ENCODE measurements at places on chromosomes 5 and 9. TPM values are rescaled to one million over a fixed set of nuclear protein-coding genes. Genes with fewer than 3 reads are reported as not detected.

The LECT2 gene
- total RNA-seq: not detected

The PCDHA9 gene
- under 0.01 TPM for total RNA-seq

The CCL27 gene
- not detected for total RNA-seq

The PCDH12 gene
- total RNA-seq: not detected

The SECISBP2 gene
- total RNA-seq: 47.6 TPM

The NAIP gene
- total RNA-seq: 2.3 TPM

- DNase-seq: no peak
Measured at GRCh38 chr5:155293605-155294178, 280.1 kb downstream of the KIF4B start.

DNA sequence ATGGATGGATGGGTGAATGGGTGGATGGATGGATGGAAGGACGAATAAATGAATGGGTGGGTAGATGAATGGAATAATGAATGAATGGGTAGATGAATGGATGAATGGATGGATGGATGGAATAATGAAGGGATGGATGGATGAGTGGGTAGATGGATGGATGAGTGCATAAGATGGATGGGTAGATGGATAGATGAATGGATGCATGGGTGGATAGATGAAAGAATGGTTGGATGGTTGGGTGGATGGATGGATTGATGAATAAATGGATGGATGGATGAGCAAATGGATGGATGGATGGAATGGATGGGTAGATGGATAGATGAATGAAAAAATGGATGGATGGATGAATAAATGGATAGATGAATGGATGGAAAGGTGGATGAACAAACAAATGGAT lies 85.2 kb downstream of the PHF2 start:
- no peak for DNase-seq

DNA sequence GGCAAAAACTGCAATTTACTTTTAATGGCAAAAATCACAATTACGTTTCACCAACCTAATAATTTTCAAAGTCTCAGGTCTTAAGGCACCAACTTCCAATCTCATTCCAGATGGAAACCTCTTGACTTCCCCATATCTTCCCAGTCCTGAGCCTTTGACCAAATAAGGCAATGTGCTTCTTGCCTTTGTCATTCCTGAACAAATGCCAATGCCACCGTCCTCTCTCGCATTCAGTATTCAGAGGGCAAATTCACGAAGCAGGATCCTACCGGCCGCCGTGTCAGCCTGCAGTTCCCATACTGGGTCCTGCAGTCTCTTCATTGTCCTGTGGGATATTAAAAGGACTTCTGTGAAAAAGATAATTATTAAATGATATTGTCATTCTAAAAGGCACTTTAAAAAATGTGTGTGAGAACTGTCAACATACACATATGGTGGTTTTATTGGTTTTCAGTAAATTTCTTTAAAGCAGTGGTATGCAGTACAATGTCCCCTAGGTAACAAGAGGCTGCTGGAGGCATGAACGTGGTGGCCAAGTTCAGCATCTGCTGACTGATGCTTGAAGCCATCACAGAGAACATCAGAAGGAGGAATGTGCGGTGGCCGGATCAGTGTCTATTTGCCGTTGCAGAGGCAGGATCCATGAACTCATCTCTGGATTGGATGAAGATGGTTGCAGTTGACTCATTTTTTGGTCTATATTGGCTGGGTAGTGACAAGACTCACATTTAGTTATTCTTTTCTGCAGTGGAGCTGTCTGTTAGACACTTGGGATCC lies 101.4 kb upstream of the IRX4 start:
- DNase-seq: no peak

- DNase-seq: no peak
Measured at GRCh38 chr5:170252720-170253350, 20.1 kb downstream of the C5orf58 start.

DNA sequence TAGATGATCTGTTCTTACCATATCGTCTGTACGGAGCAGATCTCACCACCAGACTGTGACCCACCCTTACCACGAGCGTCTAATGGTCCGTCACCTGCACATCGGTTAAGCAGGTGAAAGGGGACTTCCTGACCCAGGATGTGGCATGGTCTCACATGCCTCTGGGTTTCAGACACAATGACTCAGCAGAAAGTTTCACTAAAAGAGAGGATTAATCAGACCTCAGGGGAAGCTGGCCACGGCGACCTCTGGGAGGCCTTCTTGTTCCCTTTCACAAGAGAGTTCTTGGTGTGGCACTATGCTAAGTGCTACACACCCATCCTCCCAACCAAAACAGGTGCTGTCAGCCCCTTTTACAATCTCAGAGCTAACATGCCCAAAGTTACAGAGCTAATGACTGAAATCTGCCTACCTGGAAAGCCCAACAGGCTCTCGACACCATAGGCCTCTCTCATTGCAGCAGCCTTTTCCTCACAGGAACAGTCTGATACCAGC lies 41.6 kb downstream of the ADAMTS12 start:
- peak; percentile 85 for DNase-seq

- no peak for DNase-seq
Measured at GRCh38 chr9:99822806-99823591, 1.3 kb downstream of the NR4A3 start.

GRCh38 chr5:35543408-35543807 lies 74.3 kb upstream of the SPEF2 start:
- DNase-seq: no peak

DNA sequence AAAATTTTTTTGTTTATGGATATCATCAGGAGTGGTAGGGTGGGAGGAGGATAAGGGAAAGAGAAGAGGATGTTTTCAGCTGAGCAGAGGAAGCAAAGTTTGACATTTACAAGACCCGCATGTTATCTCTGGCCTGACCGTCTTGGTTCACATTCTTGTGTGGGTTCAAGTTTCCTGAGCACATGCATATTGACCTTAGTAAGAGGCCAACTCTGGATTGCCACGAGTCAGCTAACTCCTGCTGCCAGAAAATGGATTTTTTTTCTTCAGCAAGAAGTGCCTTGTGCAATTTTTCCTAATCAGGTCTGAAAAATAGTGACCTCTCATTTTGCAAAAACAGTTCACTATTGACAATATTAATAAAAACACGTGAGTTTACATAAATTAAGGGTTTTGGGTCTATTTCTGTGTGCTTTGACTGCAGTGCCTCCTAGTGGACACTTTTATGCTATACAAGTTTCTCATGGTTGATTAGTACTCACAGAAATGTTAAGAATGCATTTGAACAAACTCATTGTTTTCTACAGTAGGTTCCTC lies 27.1 kb upstream of the BASP1 start:
- DNase-seq: no peak

DNA sequence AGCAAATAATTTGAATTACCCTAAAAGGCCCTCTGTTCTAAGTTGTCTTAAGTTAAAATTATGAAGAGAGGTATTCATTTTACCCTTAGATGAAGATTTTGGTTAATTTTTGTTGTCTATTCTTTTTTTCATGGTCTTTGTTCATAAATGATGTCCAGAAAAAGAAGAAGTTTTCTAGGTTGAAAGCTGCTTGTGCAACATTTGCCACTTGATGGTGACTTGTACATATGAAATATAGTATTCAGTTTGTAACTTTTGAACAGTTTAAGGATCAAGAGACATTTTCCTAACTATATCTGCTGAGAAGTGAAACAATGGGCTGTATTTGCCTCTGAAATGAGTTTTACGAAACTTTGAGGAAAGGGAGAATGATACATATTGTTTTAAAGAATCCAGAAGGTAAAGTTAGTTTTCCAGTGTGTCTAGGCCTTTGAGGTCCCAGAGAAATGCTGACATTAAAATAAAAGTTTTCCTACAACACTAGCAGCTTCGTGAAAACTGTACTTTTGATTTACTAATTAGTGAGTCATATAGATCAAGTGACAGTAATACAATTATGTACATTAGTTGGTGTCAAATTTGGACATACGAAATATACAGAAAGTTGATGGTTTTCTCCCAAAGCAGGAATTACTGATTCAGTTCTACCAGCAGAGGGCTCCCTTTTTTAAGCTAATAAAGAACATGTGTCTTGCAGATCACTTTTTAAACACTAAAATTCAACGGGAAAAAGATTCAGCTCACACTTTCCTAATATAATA lies 70.5 kb downstream of the PIK3R1 start:
- DNase-seq: no peak

- DNase-seq: no peak
Measured at GRCh38 chr9:8436786-8437185, 637.2 kb upstream of the DMAC1 start.

DNA sequence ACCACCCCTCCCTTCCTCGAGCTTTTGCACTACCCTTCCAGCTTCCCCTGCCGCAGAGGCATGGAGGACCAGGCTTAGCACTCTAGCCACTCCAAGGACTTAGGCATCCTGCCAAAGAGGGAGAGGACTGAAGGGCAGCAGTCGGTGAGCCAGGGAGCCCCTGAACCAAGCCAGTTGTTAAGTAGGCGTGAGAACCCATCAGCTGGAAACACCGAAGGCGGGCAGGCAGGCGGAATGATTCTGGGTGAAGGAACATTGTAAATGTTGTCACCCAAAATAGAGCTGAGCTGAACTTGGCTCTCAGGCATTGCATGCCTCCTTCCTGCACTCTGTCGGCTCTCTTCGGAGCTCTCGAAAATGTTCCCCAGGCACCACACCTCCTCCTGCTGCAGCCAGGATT lies 42.8 kb downstream of the NRG2 start:
- no peak for DNase-seq

GRCh38 chr9:136792321-136793085 lies 1.4 kb downstream of the TMEM141 start:
- DNase-seq: no peak

- DNase-seq: peak; percentile 7
Measured at GRCh38 chr9:133403766-133404453, 13.9 kb downstream of the REXO4 start.

GRCh38 chr5:95827892-95828246 lies 5.3 kb upstream of the GLRX start:
- DNase-seq: no peak

- DNase-seq: peak; percentile 63
Measured at GRCh38 chr5:41835645-41836044, 34.6 kb downstream of the OXCT1 start.
